Stimulated activated CD4-positive, alpha-beta T cell treated with anti-CD3 and anti-CD28 coated beads, Interleukin-1b, Interleukin-23, amount 100 ng/mL, for 24 hours (primary cell): ENCODE measurements at places on chromosomes 13 and 19.

- no peak for DNase-seq
Measured at GRCh38 chr13:85386424-85386823, 412.8 kb downstream of the SLITRK6 start.

DNA sequence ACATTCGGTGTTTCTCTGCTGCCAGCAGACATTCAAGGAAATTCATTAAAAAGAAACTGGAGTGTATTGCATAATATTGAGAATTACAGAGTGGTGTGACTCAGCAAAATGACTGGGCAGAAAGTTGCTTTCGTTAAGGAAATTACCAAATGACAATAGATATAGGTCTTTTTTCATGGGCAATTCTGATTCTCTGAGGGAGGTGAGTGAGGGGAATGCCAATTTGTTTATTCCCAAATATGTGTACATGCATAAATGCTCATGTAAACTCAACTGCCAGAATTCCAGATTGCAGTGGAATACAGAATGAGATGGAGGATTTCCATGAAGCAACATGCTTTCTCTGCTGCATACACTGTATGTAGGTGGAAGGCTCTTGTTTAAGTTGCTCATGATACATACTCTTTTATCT, 1730.1 kb downstream of the SLITRK5 start:
- no peak for DNase-seq

GRCh38 chr13:111074826-111075225, 40.3 kb upstream of the ARHGEF7 start:
- no peak for DNase-seq

DNA sequence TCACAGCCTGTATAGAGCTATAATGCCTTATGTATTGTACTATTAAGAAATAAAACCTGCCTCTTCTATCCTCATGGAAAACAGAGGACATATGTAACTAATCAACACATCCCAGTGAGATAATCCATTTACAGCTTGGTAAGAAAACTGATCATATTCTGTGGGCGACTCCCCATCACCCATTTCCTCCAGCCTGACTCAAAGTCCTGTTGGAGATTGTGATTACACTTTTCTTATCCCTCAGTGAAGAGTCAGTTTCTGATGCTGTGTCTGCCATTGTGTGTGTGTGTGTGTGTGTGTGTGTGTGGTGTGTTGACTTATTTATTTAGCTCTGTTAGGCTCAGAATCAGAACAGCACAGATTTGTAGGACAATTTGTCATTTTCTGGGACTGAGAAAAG, 212.8 kb downstream of the FGF9 start:
- no peak for DNase-seq

DNA sequence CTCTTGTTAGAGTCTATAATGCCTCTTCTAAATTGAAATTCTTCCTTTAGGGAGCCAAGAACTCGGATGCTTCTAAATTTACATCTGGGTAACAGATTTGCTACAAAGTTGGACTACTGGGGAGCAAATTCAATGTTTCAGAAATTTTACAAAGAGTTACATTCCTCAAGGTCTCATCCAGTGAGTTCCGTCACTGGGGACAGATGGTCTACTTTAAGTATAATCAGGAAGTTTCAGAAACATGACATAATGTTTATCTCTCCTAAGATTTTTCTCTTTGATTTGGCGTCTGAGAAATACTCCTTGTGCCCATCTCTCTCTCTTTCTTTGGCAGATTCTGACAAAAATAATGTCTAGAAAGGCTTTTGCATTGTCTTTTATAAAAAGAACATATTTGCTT, 81.5 kb upstream of the MBNL2 start:
- no peak for DNase-seq

- DNase-seq: no peak
Measured at GRCh38 chr19:16327911-16328823, 3.5 kb downstream of the KLF2 start.

- no peak for DNase-seq
Measured at GRCh38 chr13:40343550-40344269, 322.7 kb downstream of the FOXO1 start.

DNA sequence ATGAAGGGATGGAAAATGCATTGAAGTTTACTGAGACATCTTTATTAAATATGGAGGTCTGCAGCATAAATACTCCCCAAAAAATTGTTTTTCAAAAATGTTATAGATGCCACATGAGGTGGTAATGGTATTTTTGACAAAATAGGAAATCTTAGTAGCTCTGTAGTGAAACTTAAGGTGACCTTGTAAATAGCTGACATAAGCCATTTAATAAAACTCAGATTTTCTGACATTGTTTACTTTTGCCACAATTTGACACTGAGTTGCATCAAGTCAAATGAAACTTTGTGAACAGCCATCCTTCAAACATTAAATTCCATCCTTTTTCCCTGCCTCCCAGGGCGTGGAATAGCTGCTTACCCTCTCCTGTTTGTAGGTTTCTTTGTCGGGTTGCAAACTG, 953.1 kb downstream of the PCDH17 start:
- no peak for DNase-seq

- no peak for DNase-seq
Measured at GRCh38 chr19:1087813-1088415, 7.3 kb downstream of the POLR2E start.

- DNase-seq: peak; percentile 57
Measured at GRCh38 chr19:35044317-35045117, 3.0 kb downstream of the HPN start.

DNA sequence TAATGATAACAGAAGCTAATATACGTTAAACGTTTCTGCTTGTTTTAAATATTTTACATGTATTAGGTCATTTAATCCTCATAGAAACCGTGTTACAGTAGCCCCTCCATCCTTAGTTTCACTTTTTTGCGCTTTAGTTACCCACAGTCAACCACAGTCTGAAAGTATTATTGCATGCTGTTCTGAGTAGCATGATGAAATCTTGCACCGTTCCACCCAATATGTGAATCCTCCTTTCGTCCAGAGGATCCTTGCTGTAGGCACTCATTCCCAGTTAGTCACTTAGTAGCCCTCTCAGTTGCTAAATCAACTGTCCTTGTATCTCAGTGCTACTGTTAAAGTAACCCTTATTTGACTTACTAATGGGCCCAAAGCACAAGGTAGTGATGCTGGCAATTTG, 257.8 kb downstream of the ENOX1 start:
- DNase-seq: no peak

DNA sequence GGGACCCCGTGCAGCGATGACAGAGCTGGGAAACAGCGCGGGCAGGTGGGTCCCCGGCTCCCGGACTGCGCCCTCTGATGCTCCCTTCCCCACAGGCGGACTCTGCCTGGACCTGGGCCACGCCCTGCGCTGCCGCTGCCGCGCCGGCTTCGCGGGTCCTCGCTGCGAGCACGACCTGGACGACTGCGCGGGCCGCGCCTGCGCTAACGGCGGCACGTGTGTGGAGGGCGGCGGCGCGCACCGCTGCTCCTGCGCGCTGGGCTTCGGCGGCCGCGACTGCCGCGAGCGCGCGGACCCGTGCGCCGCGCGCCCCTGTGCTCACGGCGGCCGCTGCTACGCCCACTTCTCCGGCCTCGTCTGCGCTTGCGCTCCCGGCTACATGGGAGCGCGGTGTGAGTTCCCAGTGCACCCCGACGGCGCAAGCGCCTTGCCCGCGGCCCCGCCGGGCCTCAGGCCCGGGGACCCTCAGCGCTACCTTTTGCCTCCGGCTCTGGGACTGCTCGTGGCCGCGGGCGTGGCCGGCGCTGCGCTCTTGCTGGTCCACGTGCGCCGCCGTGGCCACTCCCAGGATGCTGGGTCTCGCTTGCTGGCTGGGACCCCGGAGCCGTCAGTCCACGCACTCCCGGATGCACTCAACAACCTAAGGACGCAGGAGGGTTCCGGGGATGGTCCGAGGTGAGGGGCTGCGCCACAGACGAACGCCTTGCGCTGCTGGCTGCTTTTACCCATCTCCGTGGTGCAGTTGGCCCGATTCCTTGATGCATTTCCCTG, 7.8 kb upstream of the SELENOV start:
- peak; percentile 63 for DNase-seq

DNA sequence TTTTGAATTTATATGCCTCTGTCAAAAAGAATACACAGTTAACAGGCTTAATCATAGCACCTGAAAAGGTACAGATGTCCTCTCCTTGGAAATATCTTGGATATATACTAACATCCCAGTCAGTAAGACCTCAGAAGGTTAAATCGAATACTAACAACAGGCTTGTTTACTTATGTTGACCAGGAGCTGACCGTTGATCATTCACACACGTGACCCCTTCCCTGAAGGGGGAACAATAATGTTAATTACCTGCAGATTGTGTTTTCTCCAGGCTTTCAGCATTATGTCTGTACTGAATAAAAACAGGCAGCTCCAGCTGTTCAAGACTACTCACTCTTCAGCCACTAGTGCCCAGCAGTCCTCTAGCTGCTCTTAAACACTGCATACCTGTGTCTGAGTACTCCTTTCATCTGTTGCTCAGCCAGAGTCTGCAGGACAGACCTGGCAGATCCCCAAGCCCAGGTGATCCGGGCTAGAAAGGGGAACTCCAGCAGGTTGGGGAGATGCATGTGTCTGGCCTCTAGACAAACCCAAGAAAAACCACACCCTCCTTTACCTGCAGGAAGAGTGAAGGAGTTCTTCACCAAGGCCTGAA, 163.9 kb downstream of the RNF17 start:
- DNase-seq: no peak

DNA sequence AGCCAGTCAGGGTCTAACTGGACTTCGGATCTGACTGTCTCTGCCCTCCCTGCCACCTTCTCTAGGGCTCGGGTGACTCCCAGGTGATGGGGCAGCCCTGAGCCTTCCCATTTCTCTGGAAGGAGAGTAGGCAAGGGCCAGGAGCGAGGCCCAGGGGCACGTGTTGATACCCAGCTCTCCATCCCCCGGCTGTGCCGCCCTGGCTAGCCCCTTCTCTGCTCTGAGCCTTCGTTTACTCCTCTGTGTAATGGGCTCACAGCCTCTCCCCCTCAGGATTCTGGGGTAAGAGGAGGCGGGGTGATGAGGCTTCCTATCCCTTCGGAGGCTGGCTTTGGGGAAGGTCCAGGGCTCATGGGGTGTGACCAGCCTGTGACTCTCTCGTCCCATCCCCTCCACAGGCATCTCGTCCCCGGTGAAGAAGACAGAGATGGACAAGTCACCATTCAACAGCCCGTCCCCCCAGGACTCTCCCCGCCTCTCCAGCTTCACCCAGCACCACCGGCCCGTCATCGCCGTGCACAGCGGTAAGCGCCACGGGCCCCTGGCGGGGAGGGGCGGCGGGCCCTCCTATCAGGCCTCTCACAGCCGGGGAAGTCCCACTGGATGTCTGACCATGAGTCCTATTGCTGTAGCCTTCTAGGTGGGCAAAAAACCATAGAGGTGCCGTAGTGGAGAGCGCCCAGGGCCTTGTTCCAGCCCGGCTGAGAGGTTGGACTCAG, 31.6 kb downstream of the SMIM24 start:
- DNase-seq: no peak

GRCh38 chr13:69300131-69300530, 807.5 kb upstream of the ATXN8OS start:
- no peak for DNase-seq

GRCh38 chr19:19672816-19673215, 4.2 kb downstream of the ZNF101 start:
- DNase-seq: no peak

- DNase-seq: no peak
Measured at GRCh38 chr19:46426035-46426505, 2.7 kb downstream of the PNMA8C start.

GRCh38 chr13:75224053-75224742, 257.8 kb downstream of the TBC1D4 start:
- no peak for DNase-seq

DNA sequence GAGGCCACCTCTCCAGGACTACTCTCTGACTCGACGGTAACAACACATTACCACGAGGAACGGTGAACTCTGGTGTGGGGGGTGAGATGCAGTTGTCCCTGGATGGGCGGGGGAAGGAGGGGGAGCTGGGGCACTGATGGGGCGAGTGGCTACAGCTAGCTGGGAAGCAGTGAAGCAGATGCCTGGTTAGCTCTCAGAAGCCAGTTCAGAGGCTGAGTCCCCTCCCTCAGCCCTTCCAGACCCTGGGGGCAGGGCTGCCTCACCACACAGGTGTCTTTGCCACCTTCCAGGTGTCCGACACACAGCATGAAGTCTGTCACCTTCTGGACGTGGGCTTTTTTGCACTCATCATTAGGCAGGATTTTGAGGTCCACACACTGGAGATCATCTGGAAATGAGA, 4.0 kb downstream of the KLK1 start:
- no peak for DNase-seq

GRCh38 chr19:4909156-4909896, at the start of gene UHRF1:
TSS of gene UHRF1 (plus strand) at chr19:4909501. CDS start at chr19:4910886, 1,385 bp downstream.
- DNase-seq: peak; percentile 73

DNA sequence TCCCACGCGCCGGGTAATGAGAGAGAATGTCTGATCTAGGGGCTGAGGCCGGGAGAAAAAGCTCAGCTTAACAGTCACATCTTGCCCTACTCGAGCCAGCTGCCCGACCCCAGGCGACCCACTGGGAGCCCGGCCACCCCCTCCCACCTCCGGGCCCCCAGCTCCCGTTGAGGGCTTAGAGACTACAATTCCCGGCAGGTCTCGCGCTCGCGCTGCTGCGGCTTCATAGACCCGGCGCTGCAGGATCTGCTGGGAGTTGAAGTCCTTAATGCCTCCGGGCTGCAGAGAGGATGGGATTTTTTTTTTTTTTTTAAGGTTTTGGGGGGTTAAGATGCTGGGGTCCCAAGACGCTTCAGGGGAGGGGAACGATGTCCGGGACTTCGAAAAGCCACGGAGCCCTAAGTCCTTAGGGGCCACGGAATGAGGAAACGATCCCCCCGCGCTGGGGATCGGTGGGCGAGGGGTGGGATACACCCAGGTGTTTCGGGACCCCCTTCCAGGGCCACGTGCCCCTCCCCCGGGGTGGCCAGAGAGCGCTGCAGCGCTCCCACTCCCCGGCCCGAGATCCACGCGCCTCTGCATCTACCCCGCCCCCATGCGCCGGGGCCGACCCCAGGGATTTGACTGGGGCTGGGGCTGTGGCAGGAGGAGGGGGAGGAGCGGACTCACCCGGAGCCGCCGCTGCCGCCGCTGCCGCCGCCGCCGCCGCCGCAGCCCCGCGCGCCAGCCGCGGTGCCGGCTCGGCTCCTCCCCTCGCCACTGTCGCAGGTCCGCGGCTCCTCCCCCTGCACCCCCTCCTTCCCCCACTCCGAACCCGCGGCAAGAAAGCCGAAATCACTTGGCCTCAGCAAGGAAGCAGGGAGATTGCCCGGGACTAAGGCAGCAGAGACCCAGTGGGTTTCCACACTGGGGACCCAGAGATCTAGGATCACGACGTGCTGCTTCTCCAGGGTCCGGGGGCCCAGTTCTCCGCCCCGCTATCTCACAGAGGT, at the start of gene SYT3:
Gene SYT3 (minus strand): TSS at position 761 of the 992 bp plus-strand sequence. CDS start 2,470 bp downstream, outside the sequence.
- no peak for DNase-seq

DNA sequence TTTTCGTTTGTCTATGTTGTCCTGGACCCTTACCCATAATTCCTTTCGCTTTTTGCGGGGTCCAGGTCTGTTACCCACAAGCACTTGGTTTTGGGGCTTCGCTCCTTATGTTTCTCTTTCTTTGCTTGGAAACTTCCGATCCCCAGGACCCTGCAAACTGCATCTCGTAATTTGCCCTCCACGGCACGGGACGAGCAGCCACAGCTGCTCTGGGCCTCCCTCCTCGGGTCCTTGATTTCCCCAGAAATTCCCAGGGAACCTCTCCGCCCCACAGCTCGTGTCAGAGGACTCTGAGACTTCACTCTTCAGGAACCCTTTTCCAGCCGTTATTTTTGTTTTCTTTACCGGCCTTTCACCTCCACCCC, 599 bp downstream of the SNRNP70 start:
- DNase-seq: no peak

- no peak for DNase-seq
Measured at GRCh38 chr13:21698817-21699679, 28.2 kb downstream of the FGF9 start.

GRCh38 chr13:110099922-110100321, 207.0 kb downstream of the COL4A1 start:
- no peak for DNase-seq
